ENCODE measurements at places on chromosomes 3 and 15.

GRCh38 chr15:62277816-62278394 lies 112.8 kb upstream of the C2CD4B start:
- no peak for DNase-seq

GRCh38 chr3:100869787-100870186 lies 123.4 kb downstream of the ABI3BP start:
- no peak for DNase-seq

DNA sequence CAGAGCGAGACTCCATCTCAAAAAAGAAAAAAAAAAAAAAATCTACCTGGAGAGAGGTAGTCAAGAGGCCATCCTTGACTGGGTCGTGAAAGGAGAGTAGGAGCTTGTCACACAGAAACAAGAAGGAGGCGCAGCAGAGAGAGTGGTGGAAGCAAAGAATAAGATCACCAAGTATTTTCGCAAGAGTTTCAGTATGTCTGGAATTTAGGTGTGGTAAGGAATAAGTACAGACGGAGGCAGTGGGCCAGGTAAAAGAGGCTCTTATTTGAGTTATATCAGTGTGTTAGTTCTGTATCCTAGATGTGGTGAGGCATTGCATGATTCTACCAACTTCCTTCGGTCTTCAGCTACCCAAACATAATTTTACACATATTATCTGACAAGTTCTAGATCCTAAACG lies 14.6 kb upstream of the ATP10A start:
- no peak for DNase-seq

DNA sequence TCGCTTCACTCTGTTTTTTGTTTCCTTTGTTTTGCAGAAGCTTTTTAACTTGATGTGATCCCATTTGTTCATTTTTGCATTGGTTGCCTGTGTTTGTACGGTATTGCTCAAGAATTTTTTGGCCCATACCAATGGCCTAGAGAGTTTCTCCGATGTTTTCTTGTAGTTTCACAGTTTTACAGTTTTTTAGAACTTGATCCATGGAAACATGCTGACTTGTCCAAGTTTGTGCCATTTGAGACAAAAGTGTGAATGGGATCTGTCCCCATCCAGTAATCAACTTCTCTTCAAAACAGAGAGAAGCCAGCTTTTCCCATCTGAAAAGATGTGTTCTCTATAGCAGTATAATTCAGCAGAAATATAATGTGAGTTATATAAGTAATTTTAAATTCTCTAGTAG lies 266.5 kb upstream of the LRTM1 start:
- DNase-seq = no peak

- no peak for DNase-seq
These were observed 1.7 kb upstream of the ESYT3 start for GRCh38 chr3:138432576-138433240.

- DNase-seq = peak; percentile 19
These were observed 114.3 kb downstream of the TGFBR2 start for GRCh38 chr3:30720586-30721313.

GRCh38 chr15:93136606-93137005 lies 47.6 kb upstream of the RGMA start:
- no peak for DNase-seq
